Endodermal cell (in vitro differentiated cells): ENCODE measurements at places on chromosomes 6 and 20. TPM values are rescaled to one million over a fixed set of nuclear protein-coding genes. Genes with fewer than 3 reads are reported as not detected.

- H3K27ac ChIP-seq = peak overlapping the region; percentile 44
- H3K4me3 ChIP-seq = no peak overlapping the region
- H3K4me1 ChIP-seq = no peaks in the 10 kb centered on the region
- H3K27me3 ChIP-seq = no peaks in the 10 kb centered on the region
- no peak for DNase-seq
Measured at GRCh38 chr6:116405138-116405537, 34.4 kb downstream of the DSE start.

DNA sequence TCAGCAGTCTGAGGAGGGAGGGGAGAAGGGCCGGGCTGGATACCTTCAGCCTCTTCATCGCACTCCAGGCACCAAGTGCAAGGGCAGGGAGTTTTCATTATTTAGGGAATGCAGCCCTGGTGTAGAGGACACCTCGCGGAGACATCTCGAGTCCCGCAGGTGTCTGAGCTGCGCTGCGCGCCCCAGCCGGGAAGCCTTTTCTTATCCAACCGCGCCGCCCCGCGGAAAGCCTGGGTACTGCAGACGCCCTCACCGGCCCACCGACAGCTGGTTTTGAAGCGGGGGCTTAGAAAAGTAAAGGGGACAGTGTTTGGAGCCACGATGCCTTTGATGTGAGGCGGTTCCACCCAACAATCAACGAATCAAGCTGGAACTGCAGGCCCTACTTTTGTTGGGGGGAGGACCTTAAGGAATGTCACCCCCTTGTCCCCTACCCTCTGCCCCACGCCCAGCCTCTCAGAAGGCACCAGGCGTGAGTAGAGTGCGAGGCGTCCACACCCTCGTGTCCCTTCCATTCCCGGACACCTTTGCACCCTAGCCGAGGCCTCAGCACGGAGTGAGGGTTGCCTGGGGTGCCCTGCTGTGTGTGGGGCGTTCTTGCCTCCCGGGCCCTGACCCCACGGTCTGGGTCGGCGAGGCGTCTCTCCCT, 8.6 kb downstream of the NKX2-2 start:
- H3K27me3 ChIP-seq = peaks cover 94% of the 10 kb centered on the region
- no peaks in the 10 kb centered on the region for H3K36me3 ChIP-seq
- H3K4me3 ChIP-seq = peak overlapping the region; percentile 73
- no peak overlapping the region for H3K27ac ChIP-seq
- DNase-seq = peak; percentile 96

DNA sequence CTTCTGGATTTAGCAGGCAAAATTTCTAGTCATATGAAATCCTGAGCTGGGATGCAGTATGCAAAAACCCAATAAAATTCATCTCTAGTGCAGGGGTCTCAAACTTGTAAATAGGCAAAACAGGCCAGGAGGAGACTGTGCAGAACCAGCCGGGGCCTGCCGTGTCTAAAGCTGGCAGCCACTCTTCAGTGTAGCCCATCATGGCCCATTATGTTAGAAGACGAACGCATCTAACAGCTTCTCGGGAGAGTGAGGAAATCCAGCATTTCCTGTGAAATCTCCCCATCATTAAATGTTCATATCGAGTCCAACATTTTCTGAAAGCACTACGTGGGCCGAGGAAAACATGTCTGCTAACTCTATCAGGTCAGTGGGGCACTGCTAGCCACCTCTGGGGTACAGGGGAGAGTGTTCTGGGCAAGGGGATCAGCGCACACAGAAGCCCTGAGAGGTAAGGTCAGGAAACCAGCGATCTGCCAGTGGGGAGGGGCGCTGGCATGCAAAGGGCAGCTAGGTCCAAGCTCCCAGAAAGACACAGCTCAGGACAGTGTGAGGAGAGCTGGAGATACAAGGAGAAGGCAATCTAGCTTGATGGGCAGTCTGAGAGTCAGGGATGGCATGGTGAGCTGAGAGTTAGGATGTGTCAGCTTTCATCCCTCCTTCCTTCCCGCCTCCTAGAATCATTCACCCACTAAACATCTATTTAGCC, 144.2 kb downstream of the PREX1 start:
- no peak for DNase-seq
- peaks cover 13% of the 10 kb centered on the region for H3K4me1 ChIP-seq
- H3K4me3 ChIP-seq = no peak overlapping the region
- H3K27ac ChIP-seq = peak overlapping the region; percentile 81
- H3K36me3 ChIP-seq = peaks cover 73% of the 10 kb centered on the region

Gene TSPO2
- not detected in 2 replicates for total RNA-seq

Gene PNPLA1
- total RNA-seq = not detected in 2 replicates

DNA sequence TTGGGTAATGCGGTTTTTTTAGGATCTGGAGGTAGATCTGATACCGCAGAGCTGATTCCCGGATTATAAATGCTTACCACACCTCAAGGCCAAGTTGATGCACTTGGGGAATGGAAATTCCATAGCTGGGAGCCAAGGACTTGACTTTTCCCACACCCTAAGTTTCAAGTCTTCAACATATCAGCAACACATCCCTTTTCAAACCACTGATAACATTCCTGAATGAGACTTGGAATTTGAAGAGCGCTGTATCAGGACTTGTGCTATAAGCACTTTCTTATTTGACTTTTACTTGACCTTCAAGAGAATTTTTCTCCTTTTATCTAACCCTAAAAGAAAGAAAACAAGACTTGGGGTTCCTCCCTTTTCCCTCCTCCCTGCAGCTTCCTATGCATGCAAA, 90.6 kb upstream of the NAA20 start:
- no peak overlapping the region for H3K27ac ChIP-seq
- no peaks in the 10 kb centered on the region for H3K36me3 ChIP-seq
- no peak for DNase-seq
- no peak overlapping the region for H3K4me3 ChIP-seq

DNA sequence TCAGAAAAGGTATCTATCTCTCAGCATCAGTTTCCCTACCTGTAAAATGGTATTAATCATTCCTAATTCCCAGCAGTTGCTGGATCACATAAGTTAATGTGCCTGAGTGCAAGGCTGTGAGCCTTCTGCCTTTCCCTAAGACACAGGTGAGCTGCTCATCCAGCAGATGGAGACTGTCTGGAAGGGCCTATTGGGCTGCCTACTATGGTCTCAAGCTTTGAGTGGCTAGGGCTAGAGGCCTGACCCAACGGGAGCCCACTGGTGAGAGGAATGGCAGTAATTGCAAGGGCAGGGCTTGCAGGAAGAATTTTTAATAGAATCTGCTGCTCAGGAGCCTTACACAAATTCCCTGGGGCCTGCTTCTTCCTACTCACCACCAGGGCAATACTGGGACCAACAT, 4.3 kb downstream of the KHDC1 start:
- no peak overlapping the region for H3K4me3 ChIP-seq
- peak; percentile 63 for DNase-seq
- H3K27me3 ChIP-seq = no peaks in the 10 kb centered on the region
- H3K27ac ChIP-seq = no peak overlapping the region

Gene SLC35B3
- 11.4 and 11.5 TPM in 2 replicates for total RNA-seq

Gene RNASET2
- 27.0 to 31.4 TPM (median 29.3 TPM) in 3 replicates for total RNA-seq

Gene STMND1
- total RNA-seq = 0.18 TPM in 1 of 3 replicates, not detected in the others

- DNase-seq = no peak
- H3K36me3 ChIP-seq = no peaks in the 10 kb centered on the region
- no peaks in the 10 kb centered on the region for H3K27me3 ChIP-seq
- no peaks in the 10 kb centered on the region for H3K4me1 ChIP-seq
- H3K4me3 ChIP-seq = no peak overlapping the region
Measured at GRCh38 chr6:39426073-39426456, 103.6 kb upstream of the KCNK16 start.

DNA sequence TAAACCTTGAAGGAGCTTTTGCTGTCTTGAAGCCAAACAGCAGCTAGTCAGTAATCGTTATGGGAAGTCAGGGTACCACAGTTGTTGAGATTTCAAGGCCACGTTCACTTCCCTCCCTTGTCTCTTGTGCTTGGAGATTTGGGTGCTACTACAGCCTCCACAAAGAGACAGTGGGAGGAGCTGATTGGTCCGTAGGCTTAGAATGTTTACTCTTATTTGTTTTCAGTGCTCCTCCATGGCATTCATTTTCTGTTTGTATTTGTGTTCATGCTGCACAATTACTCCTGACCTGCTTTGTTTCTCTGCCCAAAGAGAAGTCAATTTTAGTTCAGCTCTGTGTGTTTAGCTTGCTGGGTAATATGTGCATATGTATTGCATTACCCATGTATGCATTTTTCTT, 147.7 kb downstream of the PRL start:
- no peaks in the 10 kb centered on the region for H3K27me3 ChIP-seq
- no peak overlapping the region for H3K4me3 ChIP-seq
- H3K27ac ChIP-seq = peak overlapping the region; percentile 98
- H3K4me1 ChIP-seq = peaks cover 10% of the 10 kb centered on the region
- DNase-seq = no peak

- peaks cover 4% of the 10 kb centered on the region for H3K4me1 ChIP-seq
- DNase-seq = no peak
- H3K27me3 ChIP-seq = no peaks in the 10 kb centered on the region
- H3K36me3 ChIP-seq = no peaks in the 10 kb centered on the region
- H3K4me3 ChIP-seq = no peak overlapping the region
- no peak overlapping the region for H3K27ac ChIP-seq
Measured at GRCh38 chr20:23651117-23651516, 13.4 kb upstream of the CST3 start.

- H3K27ac ChIP-seq = no peak overlapping the region
- H3K27me3 ChIP-seq = no peaks in the 10 kb centered on the region
- H3K4me3 ChIP-seq = no peak overlapping the region
- H3K4me1 ChIP-seq = no peaks in the 10 kb centered on the region
Measured at GRCh38 chr20:41469868-41470267, 103.2 kb upstream of the EMILIN3 start.

Gene MYB
- 4.2 and 5.3 TPM in 2 replicates for total RNA-seq

- no peak overlapping the region for H3K27ac ChIP-seq
- no peaks in the 10 kb centered on the region for H3K27me3 ChIP-seq
- DNase-seq = no peak
- H3K36me3 ChIP-seq = peaks cover 97% of the 10 kb centered on the region
Measured at GRCh38 chr20:21338291-21338690, 35.2 kb downstream of the XRN2 start.

GRCh38 chr6:148467926-148468325, 125.3 kb downstream of the SASH1 start:
- no peak overlapping the region for H3K4me3 ChIP-seq
- H3K4me1 ChIP-seq = no peaks in the 10 kb centered on the region
- H3K27me3 ChIP-seq = no peaks in the 10 kb centered on the region
- peaks cover 9% of the 10 kb centered on the region for H3K36me3 ChIP-seq

Gene GPR6
- 0.16 and 0.24 TPM in 2 replicates for total RNA-seq

- H3K27ac ChIP-seq = no peak overlapping the region
- DNase-seq = peak; percentile 82
- H3K36me3 ChIP-seq = no peaks in the 10 kb centered on the region
Measured at GRCh38 chr20:51456511-51457509, 85.7 kb downstream of the NFATC2 start.

GRCh38 chr20:62227591-62227976, 7.5 kb upstream of the HRH3 start:
- peaks cover 39% of the 10 kb centered on the region for H3K27me3 ChIP-seq
- no peak overlapping the region for H3K27ac ChIP-seq
- no peak for DNase-seq
- H3K4me3 ChIP-seq = no peak overlapping the region
- H3K4me1 ChIP-seq = no peaks in the 10 kb centered on the region
